Right forelimb (tissue), 1 donor: ENCODE measurements at places on chromosomes 7 and 10.

- no peak for DNase-seq
These were observed 281.1 kb downstream of the CDK14 start for GRCh38 chr7:90877201-90877600.

DNA sequence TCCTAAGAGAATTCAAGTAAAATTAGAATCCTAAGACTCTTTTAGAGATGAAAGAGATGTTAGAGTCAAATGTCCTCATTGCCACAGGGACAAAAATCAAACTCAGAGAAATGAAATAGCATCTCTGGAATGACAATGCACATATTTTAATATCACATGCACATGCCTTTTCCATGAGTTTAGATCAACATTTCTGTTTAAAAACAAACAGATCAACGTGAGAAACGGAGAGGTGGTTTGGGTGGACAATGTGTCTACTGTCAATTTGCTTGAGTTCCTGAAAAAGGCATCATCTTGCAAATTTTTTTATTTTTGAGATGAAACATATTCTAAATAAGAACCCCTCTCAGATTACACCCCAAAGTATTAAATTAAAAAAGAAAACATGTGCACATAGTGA lies 130.0 kb downstream of the CHRM2 start:
- DNase-seq, result no peak

GRCh38 chr7:142347091-142347490 lies 89.2 kb upstream of the PRSS58 start:
- DNase-seq, result no peak

GRCh38 chr7:87322912-87323311 lies 22.6 kb upstream of the CROT start:
- no peak for DNase-seq

DNA sequence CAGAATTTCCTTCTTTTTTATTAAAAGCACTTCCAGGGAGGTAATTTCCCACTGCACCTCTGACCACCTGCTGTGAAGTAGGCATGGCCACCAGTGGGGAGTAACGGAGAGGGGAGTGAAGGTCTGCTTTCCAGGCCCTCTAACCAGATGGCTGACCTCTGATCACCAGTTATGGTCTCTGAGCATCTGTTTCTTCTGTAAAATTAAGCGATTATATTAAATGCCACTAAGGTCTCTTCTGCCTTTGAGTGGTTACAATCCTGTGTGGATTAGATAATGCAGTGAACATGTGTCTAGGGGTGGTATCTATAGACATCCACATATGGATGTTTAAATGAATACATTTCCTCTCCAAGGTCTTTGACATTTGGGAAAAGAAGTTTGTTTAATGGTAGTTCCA lies 199.6 kb downstream of the HERPUD2 start:
- DNase-seq, result no peak

GRCh38 chr7:85177316-85177715 lies 9.5 kb downstream of the SEMA3D start:
- no peak for DNase-seq

- no peak for DNase-seq
These were observed 7.3 kb downstream of the LRRN3 start for GRCh38 chr7:111098011-111098925.

- no peak for DNase-seq
These were observed 3.2 kb downstream of the TRIL start for GRCh38 chr7:28954946-28955345.

- DNase-seq, result no peak
These were observed 49.6 kb downstream of the EXOC6 start for GRCh38 chr10:92897916-92898315.

DNA sequence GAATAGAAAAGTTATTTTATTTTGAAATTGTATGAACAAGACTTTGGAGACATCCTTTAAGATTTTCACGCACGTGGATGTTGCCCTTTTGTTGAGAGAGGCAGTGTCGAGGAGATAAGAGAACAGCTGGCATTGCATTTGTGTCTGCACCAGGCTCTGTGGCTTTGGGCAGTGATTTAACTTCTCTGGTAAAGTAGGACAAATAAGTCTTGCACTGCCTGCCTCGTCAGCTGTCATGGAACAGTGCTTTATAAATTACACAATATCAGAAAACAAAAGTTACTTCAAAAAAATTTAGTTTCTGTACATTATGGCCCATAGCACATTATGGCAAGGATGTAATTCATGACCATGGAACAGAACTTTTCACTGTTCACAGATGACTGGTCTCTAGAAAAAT lies 20.1 kb downstream of the SNX10 start:
- no peak for DNase-seq

DNA sequence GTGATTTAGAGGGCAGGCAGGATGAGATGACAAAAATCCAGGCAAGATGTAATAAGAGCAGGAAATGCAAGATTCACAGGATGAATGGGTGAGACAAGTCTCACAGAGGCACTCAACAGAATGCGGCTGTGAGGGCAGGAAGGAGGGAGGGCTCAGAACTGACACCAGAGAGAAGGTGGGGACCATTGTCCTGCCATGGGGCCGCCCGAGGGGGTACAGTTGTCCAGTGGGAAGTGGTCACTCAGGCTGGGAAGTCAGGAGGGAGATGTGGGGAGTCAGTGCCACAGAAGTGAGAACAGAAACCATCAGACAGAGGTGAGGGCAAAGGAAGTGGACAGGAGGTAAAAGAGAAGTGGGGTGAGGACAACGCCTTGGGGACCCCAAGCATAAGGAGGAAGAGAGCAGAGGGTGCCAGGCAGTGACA lies 8.9 kb downstream of the HIP1 start:
- no peak for DNase-seq

- no peak for DNase-seq
These were observed 208.6 kb downstream of the ZNF365 start for GRCh38 chr10:62582804-62583208.

DNA sequence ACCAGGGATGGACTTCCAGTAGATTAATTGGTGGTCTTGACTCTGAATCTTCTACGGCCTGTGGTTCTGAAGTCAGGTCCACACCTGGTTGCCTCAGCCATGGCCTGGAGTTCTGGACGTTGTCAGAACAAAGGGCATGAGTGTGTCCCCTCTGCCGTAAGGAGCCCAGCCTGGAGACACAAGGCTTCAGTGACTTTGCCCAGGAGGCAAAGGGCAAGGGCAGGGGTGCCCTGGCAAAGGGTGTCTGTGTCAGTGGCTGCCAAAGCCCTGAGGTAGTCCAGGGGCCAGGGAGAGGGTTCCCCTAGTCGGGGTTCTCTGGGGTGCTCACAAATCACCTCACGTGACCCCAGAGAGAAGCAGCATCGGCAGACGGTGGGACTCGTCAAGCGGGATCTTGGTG lies 273.2 kb upstream of the ZNF32 start:
- DNase-seq, result no peak

GRCh38 chr7:476736-477360 lies 42.8 kb downstream of the PDGFA start:
- no peak for DNase-seq

GRCh38 chr7:48183965-48184364 lies 12.7 kb downstream of the ABCA13 start:
- DNase-seq, result no peak

GRCh38 chr10:49735161-49735560 lies 27.0 kb downstream of the OGDHL start:
- no peak for DNase-seq

DNA sequence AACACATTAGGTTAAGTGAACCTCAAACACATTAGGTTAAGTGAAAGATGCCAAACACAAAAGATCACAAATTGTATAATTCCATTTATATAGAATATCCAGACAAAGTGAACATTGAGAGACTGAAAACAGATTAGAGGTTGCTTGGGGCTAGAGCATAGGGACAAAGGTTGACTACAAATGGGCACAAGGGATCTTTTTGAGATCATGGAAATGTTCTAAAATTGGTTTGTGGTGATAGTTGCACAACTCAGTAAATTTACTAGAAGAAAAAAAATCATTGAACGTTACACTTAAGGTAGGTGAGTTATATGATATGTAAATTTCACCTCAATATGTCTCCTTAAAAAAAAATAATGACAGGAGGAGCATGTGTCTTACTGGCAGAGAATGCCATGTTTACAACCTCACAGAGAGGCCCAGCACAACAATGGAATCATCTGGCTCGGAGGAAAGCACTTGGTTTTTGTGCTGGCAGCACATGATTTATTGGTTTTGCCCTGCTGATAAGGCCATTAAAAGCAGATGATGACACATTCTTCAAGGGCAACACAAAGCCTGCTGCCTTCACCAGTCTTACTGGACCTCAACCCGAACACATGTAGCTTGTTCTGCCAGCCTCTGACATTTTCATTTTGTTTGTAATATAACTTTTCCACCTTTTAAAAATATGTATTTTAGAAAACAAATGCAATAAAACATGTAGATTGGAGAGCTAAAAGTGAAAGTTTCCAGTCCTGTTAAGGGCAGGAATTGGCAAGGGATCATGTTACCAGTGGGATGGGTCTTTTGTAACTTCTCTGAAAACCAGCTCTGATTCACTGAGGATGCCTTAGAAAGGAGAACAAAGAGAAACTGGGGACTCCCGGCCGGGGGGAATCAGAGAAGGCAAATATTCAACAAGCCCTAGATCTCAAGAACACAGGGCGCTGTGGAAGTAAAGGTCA lies 11.9 kb upstream of the LMOD2 start:
- DNase-seq, result no peak

DNA sequence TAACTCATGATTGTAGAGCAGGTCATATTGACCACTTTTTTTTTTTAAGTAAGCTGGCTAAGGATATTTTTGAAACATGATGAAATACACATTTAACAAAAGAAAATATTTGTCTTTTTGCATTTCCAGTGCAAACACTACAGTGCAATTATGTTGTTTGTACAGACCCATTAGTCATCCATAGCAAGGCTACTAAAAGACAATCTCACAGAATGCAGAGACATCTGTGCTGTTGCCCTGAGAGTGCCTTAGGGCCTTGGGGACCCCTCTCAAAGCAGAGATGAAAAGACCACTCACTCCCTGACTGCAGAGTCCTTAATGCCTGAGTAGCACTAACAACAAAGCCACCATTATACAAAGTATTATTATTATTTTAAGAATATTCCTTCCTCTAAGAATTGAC lies 104.5 kb downstream of the NRCAM start:
- DNase-seq, result no peak

- DNase-seq, result no peak
These were observed 73.2 kb downstream of the PPP1R9A start for GRCh38 chr7:94980418-94981142.

GRCh38 chr10:13970236-13970956 lies 360.3 kb downstream of the FRMD4A start:
- DNase-seq, result no peak

DNA sequence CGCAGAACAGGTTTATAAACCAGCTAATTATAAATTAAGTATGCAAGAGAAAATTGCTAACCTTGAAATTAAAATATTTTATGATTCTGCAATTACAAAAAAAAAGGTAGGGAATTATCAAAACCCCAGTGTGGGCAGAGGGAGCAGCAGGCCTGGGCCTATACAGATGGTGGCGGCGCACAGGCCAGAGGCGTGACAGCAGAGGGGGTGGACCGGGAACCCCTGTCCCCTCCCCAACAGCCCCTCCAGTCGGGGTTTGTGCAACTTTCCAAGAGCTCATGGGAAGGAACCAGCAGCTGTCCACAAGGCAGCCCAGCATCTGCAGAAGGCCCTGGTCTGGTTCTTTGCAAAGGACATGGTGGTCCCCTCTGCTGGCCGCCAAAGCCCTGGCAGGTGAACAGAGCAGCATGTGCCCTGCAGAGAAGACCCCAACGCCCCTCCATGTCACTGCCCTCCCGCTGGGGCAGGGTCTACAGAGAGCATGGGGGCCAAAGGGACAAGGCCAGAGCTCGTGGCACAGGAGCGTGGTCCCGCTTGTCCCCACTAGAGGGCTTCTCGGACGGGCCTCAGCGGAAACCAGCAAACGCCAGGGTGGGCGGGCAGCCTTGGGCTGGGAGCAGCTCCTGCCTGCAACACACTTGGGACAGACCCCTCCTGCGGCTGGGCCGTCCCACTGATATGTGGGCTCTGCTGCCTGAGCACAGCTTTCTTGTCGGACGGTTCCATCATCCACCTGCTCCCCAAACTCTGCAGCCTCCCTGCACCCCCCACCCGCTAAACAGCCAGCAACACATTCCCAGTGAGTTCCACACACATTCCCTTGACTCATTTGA lies 75.1 kb downstream of the EBF3 start:
- peak; percentile 73 for DNase-seq

- peak; percentile 53 for DNase-seq
These were observed 5.1 kb downstream of the PRXL2A start for GRCh38 chr10:80413271-80413996.

- DNase-seq, result no peak
These were observed 3.3 kb downstream of the MAD1L1 start for GRCh38 chr7:2229467-2229866.

DNA sequence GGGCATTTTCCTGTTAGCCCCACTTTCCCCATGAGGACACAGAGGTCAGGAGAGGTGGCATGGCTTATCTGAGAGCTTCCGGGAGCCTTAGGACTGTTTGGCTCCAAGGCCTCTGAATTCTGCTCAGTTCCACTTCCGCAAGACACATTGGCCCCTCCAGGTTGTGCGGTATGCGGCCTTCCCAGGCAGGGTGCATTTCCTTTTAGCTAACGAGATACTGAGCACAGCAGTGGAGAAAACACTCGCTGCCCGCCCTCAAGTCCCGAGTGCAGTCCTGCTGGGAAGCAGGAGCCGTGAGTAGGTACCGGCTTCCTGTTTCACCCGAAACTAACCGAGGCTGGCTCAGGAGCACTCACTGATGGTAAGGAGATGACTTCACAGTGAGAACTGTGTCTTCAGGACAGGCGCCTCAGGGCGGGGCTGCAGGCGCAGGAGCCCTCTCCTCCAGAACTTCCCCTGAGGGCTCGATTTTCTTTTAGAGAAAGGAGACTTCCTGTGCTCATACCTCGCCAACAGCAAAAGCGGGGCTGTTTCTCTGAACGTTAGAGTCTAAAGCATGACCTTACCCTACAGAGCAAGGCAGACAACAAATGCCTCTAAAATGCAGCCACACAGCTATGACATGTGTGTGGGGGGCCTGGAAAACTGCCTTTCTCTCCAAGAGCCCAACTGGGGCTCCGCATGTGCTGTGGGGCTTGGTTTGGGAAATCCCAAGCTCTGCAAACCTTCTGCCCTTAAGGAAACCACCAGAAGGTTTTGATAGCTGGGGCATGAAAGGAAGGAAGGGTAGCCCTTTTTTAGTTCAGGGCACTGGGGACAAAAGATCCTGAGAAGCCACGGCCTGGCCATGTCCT lies 25.9 kb downstream of the RGS10 start:
- DNase-seq, result no peak

DNA sequence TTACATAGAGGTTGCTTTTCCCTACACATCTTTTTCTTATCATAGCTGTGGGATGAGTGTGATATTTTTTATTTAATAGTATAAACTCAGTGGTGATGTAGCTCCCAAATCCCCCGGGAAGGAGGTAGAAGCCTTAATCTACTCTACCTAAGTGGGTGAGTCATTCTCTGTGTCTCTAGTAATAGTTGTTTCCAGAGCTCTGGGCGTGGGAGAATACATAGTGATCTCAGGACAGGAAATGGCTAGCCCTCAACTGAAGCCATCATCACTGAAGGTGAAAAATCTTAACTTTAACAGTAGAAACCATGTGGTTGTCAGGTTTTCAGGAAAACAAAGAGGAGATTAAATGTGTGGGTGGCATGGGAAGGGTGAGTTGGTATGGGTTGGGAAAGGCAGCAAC lies 278.4 kb downstream of the ANKRD30A start:
- DNase-seq, result no peak
